Calu3 (cell line): ENCODE measurements at places on chromosomes 2 and 18. TPM values are rescaled to one million over a fixed set of nuclear protein-coding genes. Genes with fewer than 3 reads are reported as not detected.

DNA sequence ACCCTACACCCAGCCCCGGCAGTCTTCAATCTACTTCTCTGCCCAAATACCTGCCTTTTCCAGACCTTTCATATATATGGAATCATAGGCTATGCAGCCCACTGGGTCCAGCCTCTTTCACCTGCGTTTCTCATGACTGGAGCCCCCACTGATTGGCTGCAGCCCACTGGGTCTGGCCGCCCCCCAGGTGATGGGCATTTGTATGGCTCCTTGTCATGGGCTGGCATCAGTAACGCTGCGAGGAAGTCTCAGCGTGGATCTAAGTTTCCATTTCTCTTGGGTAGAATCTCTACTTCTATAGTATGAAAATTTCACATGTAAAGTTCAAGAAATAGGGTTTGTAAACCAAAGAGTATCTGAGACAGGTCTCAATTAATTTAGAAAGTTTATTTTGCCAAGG, 281.9 kb downstream of the NDUFA10 start:
- no peak overlapping the region for H3K4me3 ChIP-seq
- H3K27ac ChIP-seq: no peak overlapping the region
- H3K36me3 ChIP-seq: no peaks in the 10 kb centered on the region
- DNase-seq: no peak
- H3K4me1 ChIP-seq: no peaks in the 10 kb centered on the region
- peaks cover 33% of the 10 kb centered on the region for H3K27me3 ChIP-seq

DNA sequence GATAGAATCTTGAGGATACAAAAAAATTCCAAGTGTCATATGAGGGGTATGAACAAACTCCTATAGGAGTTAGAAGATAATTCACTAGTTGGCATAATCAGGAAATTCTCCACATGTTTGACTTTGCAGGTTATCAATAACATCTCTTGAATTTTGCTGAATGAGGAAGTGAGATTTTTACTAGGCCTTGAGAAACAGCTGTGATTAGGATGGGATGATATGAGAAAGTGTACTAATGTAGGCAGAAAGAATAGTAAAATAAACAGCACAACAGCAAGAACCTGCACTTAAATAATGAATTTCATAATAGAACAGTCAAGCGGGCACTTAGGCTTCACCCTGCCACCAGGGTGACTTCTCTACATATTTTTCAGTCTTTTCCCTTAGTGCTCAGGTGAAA, 570.8 kb upstream of the CRIM1 start:
- DNase-seq: no peak
- no peak overlapping the region for H3K27ac ChIP-seq
- no peaks in the 10 kb centered on the region for H3K36me3 ChIP-seq
- H3K4me3 ChIP-seq: no peak overlapping the region
- H3K4me1 ChIP-seq: no peaks in the 10 kb centered on the region
- no peaks in the 10 kb centered on the region for H3K27me3 ChIP-seq

GRCh38 chr2:236674646-236675045, 105.0 kb downstream of the ACKR3 start:
- H3K4me3 ChIP-seq: no peak overlapping the region
- H3K27me3 ChIP-seq: peaks cover 78% of the 10 kb centered on the region
- H3K36me3 ChIP-seq: no peaks in the 10 kb centered on the region
- H3K4me1 ChIP-seq: no peaks in the 10 kb centered on the region
- no peak overlapping the region for H3K27ac ChIP-seq
- no peak for DNase-seq

FBXO15 gene
- 1.5 and 1.7 TPM in 2 replicates for total RNA-seq

DNA sequence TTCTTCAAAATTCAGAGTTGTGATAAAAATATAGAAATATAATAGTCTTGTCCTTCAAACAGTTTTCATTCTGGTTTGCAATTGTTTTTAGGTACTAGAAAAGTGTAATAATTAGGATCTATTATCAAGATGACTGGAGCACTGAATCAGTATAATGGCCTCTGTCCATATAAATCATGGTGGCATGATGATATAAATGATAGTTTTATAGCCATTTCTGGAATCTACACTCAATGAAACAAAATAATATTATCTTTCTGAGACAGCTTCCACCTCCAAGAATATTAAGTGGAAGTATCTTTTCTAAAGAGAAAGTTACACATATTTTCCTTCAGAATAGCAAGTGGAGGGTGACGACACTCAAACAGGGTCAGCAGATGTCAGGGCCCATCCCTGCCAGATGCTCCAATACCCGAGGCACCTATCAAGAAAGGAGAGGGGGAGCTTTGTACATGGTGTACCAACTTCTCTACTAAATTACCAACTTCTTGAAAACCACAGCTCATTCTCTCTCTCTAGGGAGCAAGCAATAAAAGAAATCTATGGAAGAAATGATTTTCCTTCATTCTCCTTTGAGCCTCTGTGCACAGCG, 882.7 kb upstream of the CHAC2 start:
- no peak for DNase-seq
- no peaks in the 10 kb centered on the region for H3K27me3 ChIP-seq

- H3K36me3 ChIP-seq: no peaks in the 10 kb centered on the region
- H3K4me3 ChIP-seq: no peak overlapping the region
- no peak overlapping the region for H3K27ac ChIP-seq
Measured at GRCh38 chr2:18456026-18456425, 104.4 kb downstream of the RDH14 start.

- no peak overlapping the region for H3K4me3 ChIP-seq
- DNase-seq: no peak
- no peaks in the 10 kb centered on the region for H3K36me3 ChIP-seq
- H3K27ac ChIP-seq: no peak overlapping the region
Measured at GRCh38 chr2:69449906-69450305, 12.7 kb upstream of the NFU1 start.

GRCh38 chr2:160367887-160368286, 125.7 kb downstream of the RBMS1 start:
- peaks cover 10% of the 10 kb centered on the region for H3K36me3 ChIP-seq
- H3K4me1 ChIP-seq: peaks cover 48% of the 10 kb centered on the region
- peak overlapping the region; percentile 31 for H3K27ac ChIP-seq
- no peak for DNase-seq

GRCh38 chr18:32437100-32437834, 33.4 kb downstream of the GAREM1 start:
- H3K27me3 ChIP-seq: no peaks in the 10 kb centered on the region
- H3K36me3 ChIP-seq: no peaks in the 10 kb centered on the region
- no peak for DNase-seq
- H3K4me1 ChIP-seq: peaks cover 66% of the 10 kb centered on the region

DNA sequence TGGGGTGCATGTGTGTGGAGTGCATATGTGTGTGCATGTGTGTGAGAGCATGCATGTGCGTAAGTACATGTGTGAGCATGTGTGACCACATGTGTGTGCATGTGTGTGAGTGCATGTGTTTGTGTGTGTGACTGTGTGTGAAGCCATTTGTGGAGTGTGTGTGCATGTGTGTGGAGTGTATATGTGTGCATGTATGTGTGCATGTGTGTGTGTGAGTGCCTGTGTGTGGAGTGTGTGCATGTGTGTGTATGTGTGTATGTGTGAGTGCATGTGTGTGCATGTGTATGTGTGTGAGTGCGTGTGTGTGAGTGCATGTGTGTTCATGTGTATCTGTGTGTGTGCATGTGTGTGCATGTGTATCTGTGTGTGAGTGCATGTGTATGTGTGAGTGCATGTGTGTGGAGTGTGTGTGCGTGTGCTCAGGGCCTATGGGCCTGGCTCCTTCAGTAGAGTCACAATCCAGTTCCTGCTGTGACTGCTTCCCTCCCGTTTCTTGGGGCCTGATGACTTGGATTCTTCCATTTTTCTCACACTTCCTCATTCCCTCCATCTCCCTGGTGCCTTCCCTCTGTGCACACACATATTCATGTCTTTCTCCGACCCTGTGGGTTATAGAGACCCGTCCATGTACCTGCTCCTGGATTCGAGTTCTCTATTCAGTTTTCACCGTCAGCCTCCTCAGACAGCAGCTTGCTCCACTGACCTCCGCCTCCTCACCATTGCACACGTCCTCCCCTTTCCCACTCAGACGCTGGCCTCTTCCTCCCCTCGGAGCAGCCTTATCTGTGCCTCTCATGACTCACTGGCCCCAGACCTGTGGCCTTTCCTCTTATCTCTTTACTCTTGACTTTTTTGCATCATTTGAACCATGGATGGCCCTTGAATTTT, 25.2 kb downstream of the TOGARAM2 start:
- no peak for DNase-seq
- H3K4me1 ChIP-seq: no peaks in the 10 kb centered on the region
- no peak overlapping the region for H3K4me3 ChIP-seq
- no peak overlapping the region for H3K27ac ChIP-seq
- H3K27me3 ChIP-seq: no peaks in the 10 kb centered on the region

DNA sequence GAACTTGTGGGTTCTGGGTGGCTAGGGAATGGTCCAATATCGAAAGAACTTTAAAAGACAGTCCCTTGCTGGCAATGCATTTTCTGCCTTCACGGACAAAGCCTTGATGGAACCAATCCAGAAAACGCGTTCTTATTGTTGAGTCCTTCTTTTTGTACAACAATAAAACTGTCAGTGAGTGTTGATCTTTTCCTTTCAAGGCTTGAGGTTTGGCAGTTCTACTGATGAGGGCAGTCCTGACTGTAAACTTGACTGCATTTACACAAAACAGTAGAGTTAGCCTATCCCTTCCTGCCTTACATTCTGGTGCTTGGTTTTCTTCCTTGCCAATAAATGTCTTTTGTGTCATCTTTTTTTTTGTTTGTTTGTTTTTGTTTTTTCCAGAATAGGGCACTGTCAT, 2.5 kb upstream of the UGT1A7 start:
- H3K27ac ChIP-seq: no peak overlapping the region
- no peaks in the 10 kb centered on the region for H3K4me1 ChIP-seq
- no peaks in the 10 kb centered on the region for H3K27me3 ChIP-seq
- H3K4me3 ChIP-seq: no peak overlapping the region
- DNase-seq: no peak
- no peaks in the 10 kb centered on the region for H3K36me3 ChIP-seq
